Hematopoietic multipotent progenitor cell treated with erythropoietin and hydrocortisone succinate and interleukin-3 and kit ligand, for 8 days (in vitro differentiated cells): ENCODE measurements at places on chromosomes 6 and 20.

GRCh38 chr20:33541074-33541473, 51.2 kb downstream of the CBFA2T2 start:
- no peak for DNase-seq

DNA sequence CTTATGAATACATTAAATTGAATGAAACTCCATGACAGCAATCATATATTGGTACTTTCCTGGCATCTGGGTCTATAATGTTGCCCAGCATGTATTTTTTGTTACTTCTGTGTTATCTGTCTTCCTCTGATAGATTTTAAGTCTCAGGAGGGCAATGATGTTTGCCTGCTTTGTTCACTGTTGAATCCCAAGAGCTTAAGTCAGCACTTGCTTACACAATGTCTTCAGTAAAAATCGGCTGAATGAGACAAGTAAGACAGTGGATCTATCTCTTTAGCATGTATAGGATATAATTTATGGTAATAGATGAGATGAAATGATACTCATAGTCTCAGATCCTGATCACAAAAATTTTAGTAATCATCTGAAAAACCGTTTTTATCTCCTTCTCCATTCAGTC, 1034.9 kb upstream of the EPHA7 start:
- no peak for DNase-seq

- DNase-seq, result peak; percentile 19
Measured at GRCh38 chr20:56391596-56392131, 351 bp downstream of the AURKA start.

GRCh38 chr6:37242429-37243052, 15.0 kb upstream of the TBC1D22B start:
- no peak for DNase-seq

DNA sequence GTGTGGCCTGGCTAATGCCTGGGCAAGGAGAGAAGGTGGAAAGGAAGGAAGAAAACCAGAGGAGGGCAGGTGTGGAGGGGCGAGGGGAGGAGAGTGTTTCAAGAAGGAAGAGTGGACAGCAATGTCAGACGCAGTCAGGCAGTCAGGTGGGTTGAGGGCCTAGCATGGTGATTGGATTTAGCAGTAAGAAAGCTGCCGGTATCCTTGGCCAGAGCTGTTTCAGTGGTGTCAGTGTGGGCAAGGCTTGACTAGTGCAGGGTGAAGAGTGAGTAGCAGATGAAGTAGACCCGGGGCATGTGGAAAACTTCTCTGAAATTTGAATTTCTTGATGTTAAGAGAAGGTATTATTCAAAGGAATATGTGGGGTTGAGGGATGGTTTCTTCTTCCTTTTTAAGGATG, 27.0 kb downstream of the SNX9 start:
- DNase-seq, result no peak

GRCh38 chr6:14478381-14479225, 361.0 kb downstream of the CD83 start:
- DNase-seq, result peak; percentile 17

DNA sequence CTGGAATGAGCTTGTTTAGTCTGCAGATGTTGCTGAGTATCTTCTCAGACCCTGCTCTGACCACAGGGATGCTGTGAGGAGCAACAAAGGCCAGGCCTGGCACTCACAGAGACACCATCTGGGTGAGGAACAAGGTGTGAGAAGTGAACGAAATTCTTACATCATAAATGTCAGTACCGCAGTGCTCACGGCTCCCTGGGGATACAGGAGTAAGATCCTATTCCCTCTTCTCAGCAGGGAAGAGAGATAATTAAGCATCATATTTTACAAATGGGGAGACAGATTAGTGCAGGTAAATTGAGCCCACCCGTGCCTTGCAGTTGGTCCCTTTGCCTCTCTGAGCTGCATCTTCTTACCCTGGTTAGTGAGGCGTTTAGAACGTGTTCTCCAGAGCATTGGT, 106.2 kb downstream of the DTD1 start:
- DNase-seq, result no peak

GRCh38 chr20:10412591-10413408, 21.2 kb downstream of the MKKS start:
- peak; percentile 14 for DNase-seq

DNA sequence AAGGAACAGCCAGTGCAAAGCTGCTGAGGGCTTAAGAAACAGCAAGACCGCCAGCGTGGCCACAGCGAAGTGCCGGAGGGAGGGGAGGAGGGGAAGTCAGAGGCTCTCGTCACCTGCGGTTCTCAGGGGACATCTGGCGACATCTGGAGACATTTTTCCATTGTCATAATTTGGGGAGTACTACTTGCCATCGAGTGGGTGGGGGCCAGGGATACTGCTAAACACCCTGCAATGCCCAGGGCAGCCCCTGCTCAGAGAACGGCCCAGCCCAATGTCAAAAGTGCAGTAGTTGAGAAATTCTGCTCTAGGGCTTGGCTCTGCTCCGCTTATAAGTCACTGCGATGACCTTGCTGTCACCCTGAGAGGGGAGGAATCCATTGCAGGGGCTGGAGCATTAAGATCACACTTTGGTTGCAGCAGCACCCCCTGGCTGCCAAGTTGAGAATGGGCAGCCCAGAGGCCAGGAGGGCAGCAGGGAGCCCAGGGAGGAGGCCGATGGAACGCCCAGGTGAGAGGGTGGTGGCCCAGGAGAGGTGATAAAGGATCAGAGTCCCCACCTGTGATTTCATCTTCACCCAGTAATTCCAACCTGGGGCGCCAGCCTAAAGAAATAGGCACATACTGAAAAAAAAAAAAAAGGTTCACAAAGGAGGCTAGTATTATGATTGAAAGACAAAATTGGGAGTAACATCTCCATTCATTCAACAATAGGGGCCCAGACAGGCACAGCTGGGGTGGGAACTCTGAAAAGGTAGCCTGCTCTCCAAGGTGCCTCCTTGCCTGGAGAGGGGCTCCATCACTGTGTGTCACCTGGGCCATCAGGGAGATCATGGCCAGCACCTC, 218.2 kb downstream of the BMP7 start:
- peak; percentile 25 for DNase-seq

- no peak for DNase-seq
Measured at GRCh38 chr6:25862199-25862598, 11.8 kb downstream of the SLC17A3 start.

DNA sequence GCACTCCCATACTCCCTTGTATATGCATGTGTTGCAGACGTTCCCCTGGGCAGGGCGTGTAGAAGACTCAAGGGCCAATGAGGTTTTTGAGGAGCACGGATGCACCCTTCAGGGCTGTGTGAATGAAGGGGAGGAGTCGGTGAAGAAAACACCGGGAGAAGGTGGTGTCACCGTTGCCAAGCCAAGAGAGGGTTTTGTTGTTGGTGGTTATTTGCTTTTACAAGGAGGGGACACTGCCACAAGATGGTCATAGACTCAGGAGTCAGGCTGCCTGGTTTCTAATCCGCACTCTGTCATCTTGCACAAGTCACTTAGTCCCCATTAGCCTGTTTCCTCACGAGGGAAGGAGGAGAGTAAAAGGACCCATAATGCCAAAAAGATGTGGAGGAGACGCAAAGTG, 124.0 kb downstream of the PXDC1 start:
- DNase-seq, result no peak

GRCh38 chr6:89826029-89826528, 3.6 kb upstream of the CASP8AP2 start:
- DNase-seq, result no peak

- DNase-seq, result no peak
Measured at GRCh38 chr6:96621983-96622382, 59.1 kb downstream of the FHL5 start.

DNA sequence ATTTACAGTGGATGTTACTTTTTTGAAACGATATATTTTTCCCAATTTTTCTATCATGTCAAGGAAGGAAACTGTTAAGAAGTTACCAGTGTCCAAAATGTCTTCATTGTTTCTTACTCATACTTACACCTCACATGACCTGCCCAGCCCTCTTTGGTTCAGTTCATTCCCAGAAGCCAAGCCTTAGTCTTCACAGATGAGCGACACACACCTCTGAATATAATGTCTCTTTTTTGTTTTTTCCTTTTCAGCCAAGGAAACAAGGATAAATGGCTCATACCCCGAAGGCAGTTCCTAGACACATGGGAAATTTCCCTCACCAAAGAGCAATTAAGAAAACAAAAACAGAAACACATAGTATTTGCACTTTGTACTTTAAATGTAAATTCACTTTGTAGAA, 225.2 kb downstream of the SMOC2 start:
- DNase-seq, result no peak

DNA sequence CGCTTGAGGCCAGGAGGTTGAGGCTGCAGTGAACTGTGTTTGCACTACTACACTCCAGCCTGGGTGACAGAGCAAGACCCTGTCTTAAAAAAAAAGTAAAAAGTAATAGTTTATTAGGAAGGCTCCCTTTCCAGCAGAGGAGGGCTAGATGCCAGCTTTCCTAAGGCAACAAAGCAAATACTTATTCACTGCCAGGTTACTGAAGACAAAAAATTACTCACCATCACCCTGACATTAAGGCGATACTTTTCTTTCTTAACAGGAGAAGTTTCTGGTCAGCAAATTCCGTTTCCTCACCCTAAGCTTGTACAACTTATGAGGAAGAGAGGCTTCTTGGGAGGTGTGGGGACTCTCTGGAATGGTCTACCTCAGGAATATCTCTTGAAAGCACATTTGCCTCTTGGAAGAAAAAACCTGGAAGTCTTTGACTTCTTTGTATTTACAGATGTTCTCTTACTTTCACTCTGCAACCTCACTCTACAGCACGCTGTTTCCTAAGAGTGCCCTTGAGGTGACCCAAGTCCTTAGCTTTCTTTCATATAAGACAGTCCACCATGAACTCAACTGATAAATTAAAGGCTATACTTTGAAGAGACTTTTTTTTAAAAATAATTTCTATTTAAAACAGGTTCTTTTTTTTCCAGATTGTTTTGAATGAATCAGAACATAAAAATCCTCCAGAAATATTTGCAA, 52.9 kb upstream of the TRAF3IP2 start:
- no peak for DNase-seq

GRCh38 chr6:760982-761955, 68.3 kb upstream of the EXOC2 start:
- DNase-seq, result no peak

- DNase-seq, result no peak
Measured at GRCh38 chr20:1882026-1882425, 13.2 kb upstream of the SIRPA start.

DNA sequence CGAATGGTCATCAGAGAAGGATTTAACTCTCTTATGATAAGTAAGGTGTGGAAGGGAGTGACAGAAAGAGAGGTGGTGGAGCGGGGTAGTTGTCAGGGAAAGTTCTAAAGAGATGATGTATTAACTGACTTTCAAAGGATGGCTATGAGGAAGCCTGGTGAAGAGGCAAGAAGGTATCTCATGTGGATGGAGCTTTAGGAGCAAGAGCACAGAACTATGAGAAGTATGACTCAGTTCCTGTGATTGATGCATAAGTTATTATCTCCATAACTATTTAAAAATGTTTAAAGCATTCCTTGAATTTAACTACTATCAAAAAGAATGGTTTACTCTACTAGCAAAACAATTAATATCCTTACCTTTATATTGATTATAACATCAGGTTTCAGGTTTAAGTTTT, 28.8 kb downstream of the AK9 start:
- no peak for DNase-seq

GRCh38 chr6:168524571-168525001, 83.6 kb downstream of the SMOC2 start:
- DNase-seq, result no peak

DNA sequence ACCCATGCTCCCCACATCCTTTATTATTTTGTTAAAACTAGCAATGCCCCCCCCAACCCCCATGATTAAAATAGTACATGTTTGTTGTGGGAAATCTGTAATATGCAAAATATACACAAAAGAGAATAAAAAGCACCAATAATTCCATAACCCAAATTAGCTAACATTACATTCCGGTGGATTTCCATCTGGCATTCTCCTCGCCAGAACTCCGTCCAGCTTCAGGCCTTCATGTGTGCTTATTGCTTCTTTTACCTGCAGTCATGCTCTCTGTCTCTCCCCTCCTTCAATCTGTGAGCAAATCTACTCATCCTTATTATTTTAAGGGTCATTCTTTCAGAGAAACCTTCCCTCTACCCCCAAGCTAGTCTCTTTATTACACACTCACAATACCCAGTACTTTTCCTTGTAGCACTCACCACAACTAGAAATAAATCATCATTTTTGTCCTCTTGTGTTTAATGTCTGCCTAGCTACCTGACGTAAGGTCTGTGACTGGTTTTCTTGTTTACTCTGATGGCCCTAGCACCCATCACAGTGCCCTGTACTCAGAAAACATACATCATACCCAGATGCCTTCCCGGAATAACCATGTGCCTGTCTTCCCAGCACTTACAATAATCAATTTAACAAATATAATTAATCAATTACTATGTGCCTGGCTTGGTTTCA, 25.6 kb upstream of the IER3 start:
- DNase-seq, result no peak

- DNase-seq, result no peak
Measured at GRCh38 chr6:136464148-136464547, 86.1 kb downstream of the MAP7 start.

DNA sequence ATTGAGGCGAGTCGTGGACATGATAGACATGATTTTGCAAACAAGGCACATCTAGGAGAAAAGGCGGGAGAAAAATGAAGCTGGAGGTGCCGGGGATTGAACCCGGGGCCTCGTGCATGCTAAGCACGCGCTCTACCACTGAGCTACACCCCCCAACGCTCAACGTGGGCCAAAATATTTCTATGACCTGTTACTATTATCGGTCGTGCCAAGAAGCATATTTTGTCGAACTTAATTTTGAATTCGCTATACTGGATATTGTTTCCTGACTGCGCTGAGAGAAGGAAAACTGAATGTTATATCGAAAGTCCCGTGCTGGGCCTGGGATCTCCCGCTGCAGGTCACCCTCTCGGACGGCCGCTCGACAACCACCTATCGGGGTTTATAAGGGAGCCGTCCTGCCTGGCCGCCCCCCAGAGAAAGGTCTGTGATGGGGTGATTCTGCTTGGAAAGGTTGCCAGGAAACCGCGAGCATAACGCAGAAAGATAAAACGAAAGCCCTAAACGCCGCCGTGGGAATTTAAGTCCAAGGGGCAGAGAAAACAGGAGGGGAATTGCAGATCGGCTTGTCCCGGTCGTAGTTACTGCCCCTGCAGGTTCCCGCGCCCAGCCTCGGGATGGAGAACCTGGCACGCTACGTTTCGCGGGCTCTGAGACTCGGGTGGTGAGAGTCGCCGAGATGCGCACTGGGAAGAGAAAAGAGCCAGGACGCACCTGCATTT, 60.0 kb downstream of the TRIM27 start:
- peak; percentile 92 for DNase-seq

GRCh38 chr6:133097208-133097607, 143.9 kb upstream of the EYA4 start:
- DNase-seq, result no peak

DNA sequence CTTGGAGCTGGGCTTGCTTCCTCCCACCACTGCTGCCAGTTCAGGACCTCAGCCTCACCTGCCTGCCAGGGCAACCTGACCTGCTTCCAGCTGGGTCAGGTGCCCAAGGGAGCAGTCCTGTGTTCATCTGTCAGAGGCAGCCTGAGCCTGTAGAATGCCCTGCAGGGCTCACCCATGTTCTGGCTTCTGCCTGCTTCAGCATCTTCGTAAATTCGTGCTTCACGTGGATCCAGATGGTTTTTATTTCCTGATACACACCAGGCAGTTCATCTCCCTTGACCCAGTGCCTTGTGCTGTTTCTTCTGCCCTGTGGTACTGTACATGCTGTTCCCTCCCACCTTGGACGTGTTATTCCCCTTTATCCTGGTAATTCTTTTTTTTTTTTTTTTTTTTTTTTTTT, 50.2 kb downstream of the ARID1B start:
- DNase-seq, result no peak
